ENCODE measurements at places on chromosomes 5 and 9. TPM values are rescaled to one million over a fixed set of nuclear protein-coding genes. Genes with fewer than 3 reads are reported as not detected.

Gene CDX1
- polyA plus RNA-seq = not detected

Gene MEGF10
- polyA plus RNA-seq = not detected

Gene PNPLA7
- 1.9 TPM for polyA plus RNA-seq

Gene PSD2
- polyA plus RNA-seq = 0.13 TPM

- peak; percentile 60 for DNase-seq
Measured at GRCh38 chr9:15357050-15357653, 50.1 kb upstream of the TTC39B start.

Gene TMEM38B
- polyA plus RNA-seq = 13.4 TPM

GRCh38 chr9:117555964-117556629 is 141.2 kb upstream of the ASTN2 start:
- peak; percentile 60 for DNase-seq

DNA sequence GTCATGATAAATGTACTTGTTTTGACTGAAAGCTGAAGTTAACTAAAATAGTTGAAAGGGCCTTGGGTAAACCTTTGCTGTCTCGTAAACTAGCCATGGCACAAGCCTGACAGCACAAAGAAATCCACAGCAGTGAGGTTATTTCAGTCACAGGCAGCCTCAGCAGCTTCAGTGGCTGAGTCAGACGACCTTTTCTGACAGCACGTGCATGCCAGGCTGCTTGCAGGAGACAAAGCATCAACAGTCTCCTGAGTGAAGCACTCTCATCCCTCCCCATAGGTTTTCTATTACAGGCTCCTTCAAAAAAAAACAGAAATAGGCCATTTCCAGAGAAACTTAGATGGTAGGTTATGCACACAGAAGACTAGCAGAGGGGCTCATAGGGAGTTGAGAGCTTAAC is 34.6 kb downstream of the OXCT1 start:
- DNase-seq = no peak

Gene SPINK13
- not detected for polyA plus RNA-seq

- peak; percentile 20 for DNase-seq
Measured at GRCh38 chr9:26723486-26723885, 169.1 kb downstream of the CAAP1 start.

- no peak for DNase-seq
Measured at GRCh38 chr5:35313291-35313690, 83.0 kb upstream of the PRLR start.

DNA sequence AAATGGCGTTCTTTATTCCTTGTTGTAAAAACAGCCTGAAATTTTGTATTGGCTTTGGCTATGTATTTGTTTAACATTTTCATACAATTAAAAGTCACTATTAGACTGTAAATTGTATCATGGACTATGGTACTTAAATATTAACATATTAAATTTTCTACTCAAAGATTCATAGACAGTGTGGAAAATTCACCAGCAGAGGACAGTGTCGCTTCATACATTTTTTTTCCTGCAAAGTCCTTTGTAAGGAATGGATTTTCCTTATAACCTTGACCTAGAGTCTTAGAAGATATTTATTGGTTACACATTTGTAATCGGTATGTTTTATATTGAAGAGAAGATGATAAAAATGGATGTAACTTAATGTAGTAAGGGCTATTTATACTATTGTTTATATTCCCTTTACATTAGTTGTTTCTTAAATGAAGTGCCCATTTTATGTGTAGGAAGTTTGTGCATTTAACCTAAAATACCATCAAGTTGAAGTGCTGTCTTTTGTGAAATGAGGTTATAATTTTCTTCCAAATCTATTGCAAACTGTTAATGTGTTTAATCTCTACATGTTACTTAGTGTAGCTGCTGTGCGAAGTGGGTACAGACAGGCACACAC is 150.1 kb downstream of the KDM4C start:
- peak; percentile 38 for DNase-seq

DNA sequence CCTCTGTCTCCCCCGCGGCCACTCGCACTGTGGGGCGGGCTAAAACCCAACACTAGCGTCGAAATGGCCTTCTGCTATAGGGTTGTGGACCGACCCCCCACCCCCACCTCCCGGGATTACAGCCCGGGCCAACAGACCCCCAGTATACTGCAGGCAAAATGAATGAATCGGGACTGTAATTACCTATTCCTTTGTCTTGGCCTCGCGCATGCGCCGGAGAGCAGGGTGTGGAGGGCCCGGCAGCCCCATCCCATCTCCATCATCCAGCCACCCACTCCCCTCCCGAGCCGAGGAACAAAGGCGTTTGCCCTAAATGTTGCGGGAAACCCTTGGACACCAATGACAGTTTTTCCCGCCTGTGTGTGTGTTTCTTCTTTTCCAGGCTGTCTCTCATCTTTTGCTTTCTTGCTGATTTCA is 1.6 kb downstream of the BASP1 start:
- DNase-seq = no peak

Gene NPR3
- polyA plus RNA-seq = 0.01 TPM

DNA sequence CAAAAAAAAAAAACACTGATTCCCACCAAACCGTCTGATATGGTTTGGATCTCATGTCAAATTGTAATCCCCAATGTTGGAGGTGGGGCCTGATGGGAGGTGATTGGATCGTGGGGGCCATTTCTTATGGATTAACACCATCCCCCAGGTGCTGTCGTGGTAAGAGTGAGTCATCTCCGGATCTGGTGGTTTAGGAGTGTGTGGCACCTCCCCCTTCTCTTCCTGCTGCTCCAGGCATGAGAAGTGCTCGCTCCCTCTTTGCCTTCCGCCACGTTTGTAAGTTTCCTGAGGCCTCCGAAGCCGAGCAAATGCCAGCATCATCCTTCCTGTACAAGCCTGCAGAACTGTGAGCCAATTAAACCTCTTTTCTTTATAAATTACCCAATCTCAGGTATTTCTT is 45.2 kb downstream of the HSD17B3 start:
- peak; percentile 12 for DNase-seq

GRCh38 chr9:104780796-104781395 is 17.0 kb downstream of the NIPSNAP3B start:
- no peak for DNase-seq

- DNase-seq = no peak
Measured at GRCh38 chr5:57246426-57246825, 72.6 kb downstream of the GPBP1 start.

DNA sequence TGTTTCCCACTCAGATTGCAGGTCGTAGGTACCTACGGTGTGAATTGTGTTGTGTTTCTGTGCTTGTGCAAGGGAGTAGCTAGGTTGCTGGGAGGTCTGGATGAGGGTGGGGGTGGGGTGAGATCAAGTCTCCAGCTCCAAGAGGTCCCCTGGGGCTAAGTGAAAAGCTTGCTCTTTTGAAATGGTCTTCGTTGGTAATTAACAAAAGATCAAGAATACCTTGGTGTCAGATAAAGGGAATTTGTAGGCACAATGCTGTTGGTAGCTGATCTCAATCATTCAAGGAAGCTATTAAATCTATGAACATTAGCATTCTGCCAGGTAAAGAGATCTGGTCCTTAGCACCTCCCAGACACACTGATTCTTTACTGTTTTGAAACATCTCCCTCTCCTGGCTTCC is 928 bp upstream of the PCDHGC4 start:
- no peak for DNase-seq

Gene STKLD1
- polyA plus RNA-seq = 1.5 TPM

DNA sequence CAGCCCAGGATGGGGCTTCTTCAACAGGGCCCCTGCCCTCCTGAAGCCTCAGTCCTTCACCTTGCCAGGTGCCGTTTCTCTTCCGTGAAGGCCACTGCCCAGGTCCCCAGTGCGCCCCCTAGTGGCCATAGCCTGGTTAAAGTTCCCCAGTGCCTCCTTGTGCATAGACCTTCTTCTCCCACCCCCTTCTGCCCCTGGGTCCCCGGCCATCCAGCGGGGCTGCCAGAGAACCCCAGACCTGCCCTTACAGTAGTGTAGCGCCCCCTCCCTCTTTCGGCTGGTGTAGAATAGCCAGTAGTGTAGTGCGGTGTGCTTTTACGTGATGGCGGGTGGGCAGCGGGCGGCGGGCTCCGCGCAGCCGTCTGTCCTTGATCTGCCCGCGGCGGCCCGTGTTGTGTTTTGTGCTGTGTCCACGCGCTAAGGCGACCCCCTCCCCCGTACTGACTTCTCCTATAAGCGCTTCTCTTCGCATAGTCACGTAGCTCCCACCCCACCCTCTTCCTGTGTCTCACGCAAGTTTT is 23.6 kb downstream of the PCDHGC5 start:
- DNase-seq = peak; percentile 45

GRCh38 chr9:4009006-4009511 is 290.8 kb downstream of the GLIS3 start:
- no peak for DNase-seq

GRCh38 chr9:107770716-107771115 is 281.1 kb upstream of the KLF4 start:
- no peak for DNase-seq

- DNase-seq = no peak
Measured at GRCh38 chr9:95399261-95399660, 81.8 kb upstream of the FANCC start.

DNA sequence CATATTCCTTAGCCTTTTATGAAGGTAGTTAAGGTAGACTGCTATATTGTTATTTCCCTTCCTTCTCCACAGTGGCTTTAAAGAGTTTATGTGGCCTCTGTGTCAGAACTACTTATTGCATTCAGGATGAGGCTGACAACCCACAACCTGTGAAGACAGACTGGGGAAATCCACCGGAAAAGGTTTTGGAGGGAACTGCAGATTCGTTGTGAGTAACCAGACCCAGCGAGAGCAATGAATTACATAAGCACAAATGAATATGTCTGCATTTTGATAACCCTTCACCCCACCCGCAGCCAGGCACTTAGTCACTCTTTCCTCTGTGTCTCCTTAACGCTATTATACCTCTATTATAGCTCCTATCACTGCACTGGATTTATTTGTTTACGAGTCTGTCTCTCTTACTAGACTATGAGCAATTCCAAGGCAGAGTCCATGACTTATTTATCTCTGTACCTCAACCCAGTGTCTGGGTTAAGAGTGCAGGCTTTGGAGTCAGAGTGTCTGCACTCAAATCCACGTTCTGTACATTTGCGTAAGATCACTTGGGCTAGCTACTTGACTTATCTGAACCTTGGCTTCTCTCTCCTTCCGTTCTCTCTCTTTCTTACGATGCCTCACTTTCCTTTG is 19.2 kb downstream of the KCTD16 start:
- DNase-seq = no peak

Gene GFI1B
- 0.15 TPM for polyA plus RNA-seq

- DNase-seq = no peak
Measured at GRCh38 chr5:151182524-151182900, 24.9 kb upstream of the ANXA6 start.

GRCh38 chr5:135212361-135213026 is 178.5 kb upstream of the PITX1 start:
- no peak for DNase-seq

DNA sequence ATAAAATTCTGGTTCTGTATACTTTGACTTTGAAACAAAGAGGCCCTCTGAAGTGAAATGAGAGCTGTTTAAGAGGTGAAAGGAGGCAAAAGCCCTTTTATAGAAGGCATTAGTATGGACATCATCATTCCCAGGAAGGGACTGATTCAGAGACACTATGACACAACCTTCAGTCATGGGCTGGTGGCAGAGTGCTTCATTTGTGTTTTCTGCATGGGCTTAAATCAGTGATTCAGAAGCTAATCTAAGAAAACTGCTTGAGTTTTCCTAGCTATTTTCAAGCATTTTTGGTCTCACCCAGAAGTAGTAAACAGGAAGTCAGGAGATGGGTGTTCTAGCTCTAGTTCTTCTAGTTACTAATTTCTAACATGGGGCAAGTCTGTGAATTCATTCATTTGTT is 288.9 kb downstream of the TRPM3 start:
- no peak for DNase-seq

Gene SLC6A19
- polyA plus RNA-seq = not detected

Gene GRIA1
- not detected for polyA plus RNA-seq

DNA sequence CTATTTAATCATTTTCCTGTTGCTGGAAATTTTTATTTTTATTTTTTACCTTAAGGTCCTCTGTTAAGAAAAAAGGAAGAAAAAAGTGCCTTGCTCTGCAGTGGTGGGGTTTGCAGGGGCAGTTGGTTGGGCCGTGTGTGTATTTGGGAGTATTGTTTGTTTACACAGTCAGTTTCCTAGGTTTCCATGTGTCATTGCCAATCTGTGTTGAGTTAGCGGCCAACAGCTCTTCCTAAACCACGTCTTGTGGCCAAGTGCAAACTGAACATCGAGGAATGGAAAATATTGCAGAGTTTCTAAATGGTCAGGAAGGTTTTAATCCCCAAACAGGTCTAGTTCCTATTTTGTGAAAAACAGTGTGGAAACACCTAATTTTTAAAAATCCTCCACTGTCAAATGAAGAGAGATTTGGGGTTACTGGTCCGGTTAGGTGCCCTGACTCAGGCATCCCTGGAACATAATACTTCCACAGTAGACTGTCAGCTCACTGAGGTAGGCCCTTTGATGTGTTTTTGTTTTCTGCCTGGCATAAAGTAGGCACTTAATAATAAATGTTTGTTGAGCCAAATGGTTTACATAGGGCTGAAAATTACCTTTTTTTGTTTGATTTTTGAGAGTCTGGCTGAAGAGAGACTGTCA is 37.0 kb downstream of the MAMDC2 start:
- peak; percentile 3 for DNase-seq

GRCh38 chr9:99803694-99804093 is 18.0 kb upstream of the NR4A3 start:
- DNase-seq = no peak

GRCh38 chr5:140591747-140592372 is 27.2 kb downstream of the SLC35A4 start:
- no peak for DNase-seq

Gene ANKRD18B
- polyA plus RNA-seq = 0.57 TPM

DNA sequence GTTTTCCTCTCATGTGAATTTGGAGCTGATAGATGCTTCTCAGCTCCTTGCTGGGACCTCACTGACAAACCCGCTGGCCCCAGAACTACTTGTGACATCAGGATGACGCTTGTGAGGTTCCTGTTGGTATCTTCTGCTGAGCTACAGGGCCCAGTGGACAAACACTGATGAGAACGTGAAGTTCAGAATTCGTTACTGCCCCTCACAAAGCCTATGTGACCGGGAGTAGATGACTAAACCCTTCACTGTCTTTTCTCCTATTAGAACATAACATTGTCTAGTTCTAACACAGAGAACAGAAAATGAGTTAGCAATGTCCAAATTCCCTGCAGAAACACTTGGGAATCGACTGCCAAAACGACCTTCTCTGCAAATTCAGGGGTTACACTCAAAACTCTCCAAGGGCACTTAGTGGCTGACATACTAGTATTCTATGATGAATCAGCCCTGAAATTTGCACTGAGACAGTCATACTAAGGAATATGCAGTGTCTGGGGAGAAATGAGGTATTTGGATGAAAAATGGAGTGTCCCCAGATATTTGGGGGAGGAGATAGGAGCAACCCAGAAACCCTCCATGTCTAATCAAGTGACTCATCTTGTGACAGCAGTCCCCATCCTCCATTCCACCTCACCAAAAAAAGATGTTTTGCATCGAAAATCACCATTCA is 143.2 kb upstream of the TRIM32 start:
- no peak for DNase-seq

Gene MARCHF6
- 115 TPM for polyA plus RNA-seq

DNA sequence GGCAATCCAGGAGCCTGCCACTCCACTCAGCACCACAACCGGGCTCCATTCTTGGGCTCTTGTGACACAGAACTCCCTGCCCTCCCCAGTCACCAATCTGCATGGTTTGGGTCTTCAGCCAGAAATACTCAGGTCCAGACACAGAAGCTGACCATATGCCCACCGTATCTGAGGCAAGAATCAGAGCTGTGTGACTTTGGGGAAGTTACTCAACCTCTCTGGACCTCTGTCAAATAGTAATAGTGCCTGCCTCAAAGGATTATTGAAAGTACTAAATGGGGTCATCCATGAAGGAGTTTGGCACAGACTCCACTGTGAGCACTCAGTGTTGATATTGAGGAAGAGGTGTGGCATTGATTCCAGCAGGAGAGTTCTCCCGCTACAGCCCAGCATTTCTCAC is 67.5 kb downstream of the PCDH1 start:
- no peak for DNase-seq

- DNase-seq = peak; percentile 23
Measured at GRCh38 chr5:80964491-80964890, 4.3 kb downstream of the RASGRF2 start.
